ENCODE measurements at places on chromosomes 12 and 14.

DNA sequence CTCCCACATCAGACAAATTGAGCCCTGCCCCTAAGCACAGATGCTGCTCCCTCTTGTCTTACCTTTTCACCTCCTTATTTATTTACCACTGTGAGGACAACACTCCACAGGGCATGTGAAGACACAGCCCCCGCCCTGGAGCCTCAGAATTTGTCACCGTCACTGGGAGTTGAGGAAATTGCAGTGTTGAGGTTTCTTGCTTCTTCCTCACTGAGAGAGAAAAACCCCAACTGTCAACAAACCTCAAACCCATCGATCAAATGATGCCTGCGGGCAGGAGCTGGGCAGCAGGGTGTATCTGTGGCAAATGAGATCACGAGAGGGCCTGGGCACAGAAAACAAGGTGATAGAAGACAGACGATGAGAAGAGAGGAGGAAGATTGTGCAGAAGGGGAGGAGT is 30.5 kb upstream of the PLEKHG3 start:
- DNase-seq = peak; percentile 48

- DNase-seq = no peak
Measured at GRCh38 chr14:43360239-43360638, 1146.8 kb downstream of the FSCB start.

DNA sequence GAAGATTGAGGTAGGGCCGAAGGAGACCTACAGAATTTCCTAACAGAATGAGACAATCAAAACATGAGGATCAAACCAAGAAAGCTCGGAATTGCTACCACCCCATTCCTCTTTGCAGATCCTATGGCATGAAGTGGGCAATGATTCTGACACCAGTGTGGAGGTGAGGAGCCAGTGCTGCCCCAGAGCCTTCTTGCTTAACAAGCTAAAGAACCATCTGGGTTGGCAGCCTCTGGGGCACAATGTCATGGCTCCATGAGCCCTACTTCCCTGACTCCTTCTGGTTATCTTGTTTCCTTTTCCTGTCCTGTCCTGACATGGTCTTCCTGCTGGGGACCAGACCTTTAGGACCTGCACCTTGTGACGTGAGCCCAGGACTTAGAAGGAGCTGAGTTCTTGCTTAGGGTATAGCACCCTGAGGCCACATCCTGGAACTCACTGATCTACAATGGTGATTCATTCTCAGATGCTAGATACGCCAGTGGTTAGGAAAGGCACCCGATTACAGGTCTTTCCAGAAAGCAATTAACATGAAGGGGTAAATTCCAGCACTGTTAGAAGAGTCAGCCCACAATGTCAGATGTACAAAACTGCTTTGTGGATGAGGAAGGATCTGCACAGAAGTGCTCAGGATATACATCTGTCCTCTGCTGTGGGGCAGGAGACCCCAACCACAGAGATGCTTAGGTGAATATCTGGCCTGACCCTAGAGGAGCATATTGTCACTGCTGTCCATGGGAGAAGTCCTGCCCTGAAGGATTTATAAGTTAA is 324.2 kb downstream of the ZFP36L1 start:
- peak; percentile 12 for DNase-seq

DNA sequence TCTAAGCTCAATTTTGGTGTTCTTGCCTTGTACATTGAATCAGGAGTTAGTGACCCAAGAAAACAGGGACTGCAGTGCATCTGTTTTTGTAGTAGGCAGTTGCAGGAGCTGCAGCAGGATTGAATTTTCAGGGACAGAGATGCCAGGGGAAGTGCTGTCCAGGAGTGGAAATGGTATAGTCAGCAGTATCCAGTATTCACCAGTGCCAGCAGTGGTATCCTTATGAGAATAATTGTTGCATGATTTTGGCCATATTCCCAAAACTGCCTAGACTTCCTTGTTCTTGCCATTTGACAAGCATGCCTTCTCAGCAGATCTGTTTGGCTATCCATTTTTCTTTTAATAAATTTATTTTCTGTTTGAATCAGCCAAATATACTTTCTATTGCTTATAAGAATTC is 18.6 kb upstream of the ABCD2 start:
- DNase-seq = no peak

DNA sequence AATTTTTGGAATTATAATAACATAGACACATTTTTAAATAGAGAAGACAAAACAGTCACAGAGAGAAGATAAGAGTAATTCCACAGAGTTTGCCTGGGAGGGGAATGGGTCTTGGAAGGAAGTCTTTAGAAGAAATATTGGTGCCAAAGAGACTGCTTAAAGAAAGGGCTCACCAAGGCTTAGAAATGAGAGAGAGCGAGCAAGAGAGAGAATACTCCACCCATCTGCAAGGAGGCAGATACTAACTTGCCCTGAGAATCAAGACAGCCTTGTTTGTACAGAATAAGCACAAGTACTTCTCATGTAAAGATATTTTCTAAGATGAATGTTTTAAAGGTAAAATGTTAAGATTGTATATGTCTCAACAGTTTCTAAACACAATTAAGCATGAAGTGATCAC is 165.5 kb downstream of the SLC38A4 start:
- DNase-seq = no peak

- no peak for DNase-seq
Measured at GRCh38 chr14:85558505-85558904, 28.6 kb downstream of the FLRT2 start.

DNA sequence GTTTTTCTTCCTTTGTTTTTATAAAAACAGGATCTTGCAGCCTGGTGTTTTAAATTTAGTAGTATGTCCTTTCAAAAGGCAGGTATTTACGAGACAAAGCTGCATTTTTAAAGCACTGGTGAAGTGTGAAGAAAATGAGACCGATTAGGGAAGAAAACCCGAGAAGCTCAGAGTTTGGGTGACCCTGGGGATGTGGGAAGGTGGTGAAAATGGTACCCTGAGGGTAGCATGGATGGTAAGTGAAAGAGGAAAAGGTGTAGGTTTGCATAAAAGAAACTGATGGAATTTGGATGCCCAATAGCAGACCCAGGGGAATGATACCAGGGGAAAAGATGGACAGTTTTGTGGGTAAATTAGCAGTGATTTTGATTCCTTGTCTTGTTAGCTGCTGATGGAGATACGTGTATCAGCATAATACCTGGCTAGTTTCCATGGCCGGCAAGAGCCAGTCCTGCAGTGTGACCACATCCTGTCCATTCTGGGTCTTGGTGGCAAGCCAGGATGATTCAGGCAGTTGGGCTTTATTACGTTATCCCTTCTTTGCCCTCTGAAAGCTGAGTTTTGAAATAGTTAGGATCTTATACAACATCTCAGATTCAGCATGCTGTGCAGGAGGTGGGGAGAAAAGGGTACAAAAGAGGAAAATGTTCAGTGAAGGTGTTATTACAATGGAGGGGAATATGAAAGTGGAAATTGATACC is 8.9 kb downstream of the BICD1 start:
- DNase-seq = no peak

- no peak for DNase-seq
Measured at GRCh38 chr14:100424504-100425428, 101.6 kb downstream of the SLC25A47 start.

DNA sequence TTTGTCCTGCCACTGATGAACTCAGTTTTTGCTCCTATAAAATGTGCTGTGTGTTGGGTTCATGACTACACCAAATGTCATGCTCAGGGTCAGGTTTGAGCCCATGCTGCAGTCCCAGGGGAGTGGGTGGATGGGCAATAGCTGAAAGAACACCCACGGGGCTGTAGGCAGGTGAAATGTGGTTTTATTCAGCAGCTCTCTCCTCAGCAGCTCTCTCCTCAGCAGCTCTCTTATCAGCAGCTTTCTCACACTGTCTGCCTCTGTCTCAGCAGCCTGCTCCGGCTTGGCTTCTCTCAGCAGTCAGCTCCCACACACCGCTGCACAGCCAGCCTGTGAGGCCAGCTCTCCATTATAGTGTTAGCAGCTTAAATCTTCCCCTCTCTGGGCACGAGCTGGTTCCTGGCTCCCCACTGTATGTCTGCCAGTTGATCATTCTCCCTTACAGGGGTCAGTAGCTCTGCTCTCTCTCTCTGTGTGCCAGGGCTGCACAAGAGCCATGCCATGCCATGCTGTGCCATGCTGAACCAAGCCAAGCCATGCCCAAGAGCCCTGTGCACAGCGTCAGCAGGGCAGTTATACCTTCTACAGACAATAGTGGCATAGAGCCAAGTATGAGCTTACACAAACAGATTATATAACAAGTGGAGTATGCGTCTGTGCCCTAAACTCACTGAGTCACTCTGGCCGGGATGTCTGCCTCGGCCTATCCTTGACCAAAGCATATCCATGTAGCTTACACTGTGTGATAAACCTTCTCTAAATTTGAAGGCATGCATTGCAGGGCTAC is 303.3 kb upstream of the TMPO start:
- no peak for DNase-seq

- no peak for DNase-seq
Measured at GRCh38 chr12:95674631-95675030, 115.9 kb downstream of the NTN4 start.

DNA sequence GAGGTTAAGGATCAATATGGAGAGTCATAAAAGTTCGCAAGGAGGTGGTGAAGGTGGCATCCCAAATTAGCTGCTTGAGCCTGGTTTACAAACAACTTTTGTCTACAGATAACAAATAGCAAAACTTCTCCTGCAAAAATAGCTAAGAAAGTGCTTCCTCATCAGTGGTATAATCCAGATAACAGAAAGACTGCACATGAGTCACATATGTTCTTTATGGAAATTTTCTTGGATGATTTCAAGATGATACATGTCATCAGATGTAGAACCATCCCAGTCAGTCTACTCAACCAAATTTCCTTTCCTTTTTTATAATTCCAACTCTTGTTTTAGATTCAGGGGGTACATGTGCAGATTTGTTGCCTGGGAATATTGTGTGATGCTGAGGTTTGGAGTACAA is 133.0 kb downstream of the BTG1 start:
- no peak for DNase-seq

DNA sequence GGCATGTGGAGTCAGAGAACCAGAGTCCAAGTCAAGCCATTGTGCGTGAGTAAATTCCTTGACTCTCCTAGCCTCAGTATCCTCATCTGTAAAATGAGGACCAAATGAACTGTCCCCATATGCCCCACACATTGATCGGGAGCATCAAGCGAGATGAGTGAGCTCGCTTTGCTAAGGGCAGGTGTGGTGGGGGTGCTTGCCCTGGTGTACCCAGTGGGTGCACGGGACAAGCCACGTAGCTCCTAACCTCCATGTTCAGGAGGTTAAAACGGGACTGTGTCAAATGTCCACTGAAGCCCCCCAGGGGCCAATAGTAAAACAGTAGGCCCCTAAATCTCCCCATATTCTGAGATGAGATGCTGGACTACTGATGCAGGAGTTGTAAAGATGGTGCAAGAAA is 60.9 kb downstream of the SERPINA3 start:
- DNase-seq = no peak

- DNase-seq = no peak
Measured at GRCh38 chr12:104823985-104824461, 134.1 kb downstream of the SLC41A2 start.

DNA sequence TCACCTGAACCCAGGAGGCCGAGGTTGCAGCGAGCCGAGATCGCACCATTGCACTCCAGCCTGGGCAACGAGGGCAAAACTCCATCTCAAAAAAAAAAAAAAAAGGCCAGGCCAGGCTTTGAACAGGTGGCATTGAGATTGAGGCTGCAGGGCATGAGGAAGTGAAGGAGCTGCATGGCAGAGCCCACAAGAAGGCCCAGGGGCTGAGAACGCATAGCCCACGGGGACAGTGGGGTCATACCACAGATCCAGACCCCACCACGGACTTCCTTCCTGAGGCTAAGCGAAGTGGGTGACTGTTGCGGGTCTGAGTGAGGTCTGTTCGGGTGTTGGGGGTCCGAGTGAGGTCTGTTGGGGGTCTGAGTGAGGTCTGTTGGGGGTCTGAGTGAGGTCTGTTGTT is 7.8 kb downstream of the JAG2 start:
- no peak for DNase-seq

GRCh38 chr12:104809706-104810385 is 148.2 kb downstream of the SLC41A2 start:
- DNase-seq = no peak

GRCh38 chr12:112283546-112283945 is 98.7 kb downstream of the HECTD4 start:
- DNase-seq = no peak

DNA sequence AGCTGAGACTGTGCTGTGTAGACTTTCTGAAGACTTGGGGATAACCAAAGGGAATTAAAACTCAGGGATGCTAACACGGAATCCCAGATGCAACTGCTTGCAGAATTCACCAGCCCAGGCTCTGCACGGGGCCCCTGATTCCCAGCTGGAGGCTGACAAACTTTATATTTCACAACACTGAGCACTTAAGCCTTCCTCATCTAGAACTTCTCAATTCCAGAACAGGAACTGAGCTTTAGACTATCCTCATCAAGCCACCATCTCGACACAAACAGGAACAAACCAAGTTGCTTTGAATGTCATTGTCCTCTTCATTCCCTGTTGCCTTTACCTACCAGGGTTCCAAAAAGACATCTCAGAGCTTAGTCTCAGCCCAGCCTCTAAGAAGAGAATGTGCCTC is 22.2 kb downstream of the CCDC63 start:
- DNase-seq = no peak

DNA sequence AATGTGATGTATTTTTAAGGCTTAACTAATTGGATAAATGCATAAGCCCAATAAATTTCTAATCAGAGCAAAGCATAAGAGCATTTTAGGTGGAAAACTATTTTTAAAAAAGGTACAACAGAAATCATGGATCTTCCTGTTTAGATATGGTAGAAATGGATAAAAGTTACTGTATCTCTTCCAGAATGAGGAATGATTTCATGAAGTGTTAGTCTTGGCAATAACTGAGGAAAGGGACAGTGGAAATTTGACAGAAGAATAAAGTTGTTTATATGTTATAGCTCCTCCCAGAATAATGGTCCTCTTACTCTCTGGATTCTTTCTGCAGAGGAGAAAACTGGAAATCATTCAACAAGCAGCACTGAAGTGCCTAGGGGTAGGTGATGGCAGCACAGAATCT is 32.4 kb upstream of the BMAL2 start:
- no peak for DNase-seq

- no peak for DNase-seq
Measured at GRCh38 chr12:113860059-113860820, 105.9 kb downstream of the RBM19 start.

DNA sequence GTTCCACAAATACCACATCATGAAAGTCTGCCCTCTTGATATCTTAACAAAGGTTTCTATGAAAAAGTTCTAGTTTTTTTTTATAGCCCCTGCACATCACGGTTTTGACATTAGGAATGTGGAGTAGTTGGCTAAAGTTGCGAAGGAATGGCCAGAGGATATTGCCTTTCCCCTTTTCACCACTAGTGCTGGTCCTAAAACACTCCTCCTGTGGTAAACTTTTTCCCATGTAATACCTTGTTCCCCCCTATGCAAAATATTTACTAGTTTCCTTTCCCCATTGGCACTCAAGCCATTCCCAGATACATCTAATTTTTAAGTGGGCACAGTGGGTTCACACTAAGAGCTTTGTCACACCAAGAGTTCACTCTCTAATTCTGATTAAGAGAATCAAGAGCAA is 33.4 kb downstream of the R3HDM2 start:
- no peak for DNase-seq

GRCh38 chr14:35534208-35534872 is 376 bp downstream of the INSM2 start:
- peak; percentile 10 for DNase-seq

GRCh38 chr12:95339086-95339788 is 121.6 kb downstream of the VEZT start:
- DNase-seq = no peak
